ENCODE measurements at places on chromosomes 3 and 15.

GRCh38 chr3:59411694-59412093 lies 361.9 kb upstream of the CFAP20DC start:
- DNase-seq = no peak

- no peak for DNase-seq
These were observed 266.1 kb upstream of the NR2F2 start for GRCh38 chr15:96064351-96064756.

DNA sequence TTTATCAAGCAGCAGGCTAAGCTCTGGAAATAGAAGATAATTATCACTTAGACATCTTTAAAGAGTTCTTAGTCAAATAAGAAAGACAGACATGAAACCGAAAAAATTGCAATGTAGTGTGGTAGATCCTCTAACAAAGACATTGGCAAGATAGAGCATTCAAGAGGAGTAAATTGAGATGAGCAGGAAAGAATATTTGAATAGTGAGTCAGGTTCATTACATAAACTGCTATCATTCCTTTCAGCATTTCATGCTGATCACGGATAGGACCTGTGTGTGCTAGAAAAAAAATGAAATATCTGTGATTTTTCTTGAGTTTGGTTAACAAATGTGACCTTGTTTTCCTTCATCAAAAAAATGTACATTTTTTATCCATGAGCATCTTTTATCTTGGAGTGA lies 460.9 kb downstream of the OTOL1 start:
- DNase-seq = no peak

DNA sequence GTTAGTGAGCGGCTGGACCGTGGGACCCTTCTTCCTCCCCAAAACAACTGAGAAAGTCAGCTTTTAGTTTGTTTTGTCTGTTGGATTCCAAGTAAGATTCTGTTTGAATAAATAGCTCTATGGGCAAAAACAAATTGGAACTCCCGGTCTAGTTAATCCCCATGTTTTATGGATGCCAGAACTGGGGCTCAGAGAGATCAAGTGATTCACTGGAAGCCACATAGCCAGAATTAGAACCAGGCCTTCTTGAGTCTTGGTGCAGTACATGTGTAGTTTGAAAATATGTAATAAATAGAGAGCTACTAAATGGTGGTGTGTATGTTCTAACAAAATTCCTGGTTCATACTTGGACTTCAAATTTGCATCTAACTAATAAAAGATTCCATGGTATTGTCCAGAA lies 29.3 kb upstream of the POLR2M start:
- no peak for DNase-seq

All from activated CD4-positive, alpha-beta T cell treated with anti-CD3 and anti-CD28 coated beads, Interleukin-2, Interleukin-4, amounts not matched to agents 100 ng/mL and 50 ng/mL, durations not matched to agents 16 hours and 8 hours (primary cell).